AG04450 (cell line): ENCODE measurements at places on chromosomes 5 and 9.

DNA sequence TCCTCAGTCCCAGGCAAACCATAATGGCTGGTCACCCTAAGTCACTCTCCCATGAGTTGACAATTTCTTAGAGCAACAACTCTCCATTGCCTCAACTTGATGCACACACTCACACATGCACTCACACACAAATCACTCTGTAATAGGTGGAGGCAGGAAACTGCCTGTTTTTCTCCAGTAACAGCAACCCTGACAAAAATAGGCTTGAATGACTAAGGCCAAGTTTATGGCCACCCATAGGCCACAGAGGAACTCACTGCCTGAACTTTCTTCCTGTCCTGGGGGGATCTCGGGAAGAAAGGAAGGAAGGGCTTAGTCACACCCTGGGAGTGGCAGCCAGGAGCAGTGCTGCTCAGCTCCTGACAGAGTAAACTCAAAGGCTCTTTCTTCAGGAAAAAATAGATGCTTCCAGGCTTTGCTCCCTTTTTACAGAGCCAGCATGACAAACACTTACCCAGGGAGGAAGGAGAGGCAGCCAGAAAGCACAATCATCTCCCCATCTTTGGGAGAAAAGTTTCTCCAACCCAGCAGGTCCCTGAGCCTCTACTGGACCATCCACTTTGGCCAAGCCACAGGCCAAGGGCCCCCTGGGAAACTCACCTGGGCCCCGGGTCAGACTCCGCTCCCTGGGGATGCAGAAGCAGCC is 368 bp downstream of the SH3TC2 start:
- no peak for DNase-seq

GRCh38 chr5:174744896-174745295 is 20.5 kb downstream of the MSX2 start:
- DNase-seq, result no peak

DNA sequence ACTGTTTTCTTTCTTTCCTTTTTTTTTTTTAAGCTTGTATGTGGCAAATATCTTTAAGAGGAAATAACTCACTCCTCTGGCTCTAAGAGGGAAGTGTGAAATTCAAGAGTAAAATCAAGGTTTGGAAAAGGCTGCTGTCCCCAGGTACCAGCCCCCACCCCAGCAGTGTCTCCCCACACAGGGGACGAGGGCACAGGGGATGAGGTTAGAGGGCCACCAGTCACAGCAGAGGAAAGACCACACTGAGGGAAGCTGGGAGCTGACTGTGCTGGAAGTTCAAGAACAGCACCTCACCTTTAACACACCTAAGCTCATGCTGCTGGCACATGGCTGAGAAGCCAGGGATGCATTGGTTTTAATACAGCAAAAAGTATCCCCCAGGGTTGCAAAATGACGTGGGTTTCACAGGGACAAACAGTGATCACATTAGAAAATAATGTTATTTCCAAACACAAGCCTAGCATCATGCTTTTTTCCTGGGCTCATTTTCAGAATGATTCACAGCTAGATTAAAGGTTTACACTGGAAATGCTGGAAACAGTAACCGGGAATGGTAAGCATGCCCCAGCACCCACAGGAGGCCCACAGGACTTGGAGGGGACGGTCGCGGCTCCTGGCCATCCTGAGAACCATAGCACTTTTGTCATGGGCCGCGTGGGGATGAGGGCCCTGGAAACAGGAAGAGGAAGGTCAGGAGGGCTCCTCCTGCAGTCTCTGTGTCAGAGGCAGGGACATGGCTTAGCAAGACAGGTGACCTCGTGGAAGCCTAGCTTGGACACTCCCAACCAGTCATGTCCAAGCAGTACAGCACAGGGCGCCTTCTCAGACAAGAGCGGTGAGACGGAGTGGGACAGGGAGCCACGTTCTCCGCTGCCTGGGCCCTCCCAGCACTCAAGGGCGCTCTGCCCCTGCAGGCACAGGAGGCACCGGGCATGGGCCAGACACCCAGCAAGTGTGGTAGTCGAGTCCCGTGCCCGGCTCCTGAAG is 6.9 kb downstream of the LPCAT1 start:
- peak; percentile 65 for DNase-seq

- no peak for DNase-seq
These were observed 37.3 kb upstream of the MAMDC2 start for GRCh38 chr9:70006306-70006705.

- DNase-seq, result peak; percentile 53
These were observed 2.9 kb upstream of the TGFBI start for GRCh38 chr5:136025900-136026299.

DNA sequence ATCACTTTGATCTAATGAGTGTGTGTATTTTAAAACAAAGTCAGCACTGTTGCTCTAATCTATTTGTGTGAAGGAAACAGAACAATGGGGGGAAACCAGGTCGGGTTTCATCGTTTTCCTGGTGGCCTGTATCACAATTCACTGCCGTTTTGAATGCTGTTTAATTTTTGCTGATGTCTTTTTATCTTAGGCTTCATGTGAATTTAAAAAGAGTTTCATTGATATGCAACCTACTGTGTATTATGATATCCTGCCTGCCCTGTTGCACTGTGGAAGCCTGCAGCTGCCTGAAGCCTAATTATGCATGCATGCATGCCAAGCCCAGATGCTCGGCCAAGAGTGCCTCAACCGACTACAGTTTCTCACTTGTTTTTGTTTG is 307.5 kb downstream of the ZNF608 start:
- no peak for DNase-seq

- DNase-seq, result no peak
These were observed 1166.2 kb downstream of the MAT2B start for GRCh38 chr5:164671640-164672039.

DNA sequence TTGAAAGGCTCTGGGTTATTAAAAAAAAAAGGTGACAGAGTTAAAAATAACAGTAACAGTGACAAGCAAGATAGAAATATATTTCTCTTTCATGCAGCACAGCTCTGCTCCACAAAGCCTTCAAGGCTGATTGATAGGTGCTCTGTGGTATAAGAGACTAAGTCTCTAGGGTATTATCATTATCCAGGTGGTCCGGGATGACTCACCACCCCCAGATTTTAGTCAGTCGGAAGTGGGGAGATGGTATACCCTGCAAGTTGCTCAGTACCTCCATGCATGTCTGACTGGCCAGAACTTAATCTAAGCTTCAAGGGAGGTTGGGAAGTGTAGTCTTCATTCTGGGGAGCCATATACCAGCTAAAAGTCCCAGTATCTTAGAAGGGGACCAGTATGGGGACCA is 76.1 kb downstream of the SLC1A3 start:
- no peak for DNase-seq

GRCh38 chr9:37417252-37417803 is 5.2 kb upstream of the GRHPR start:
- no peak for DNase-seq
